ENCODE measurements at places on chromosomes 12 and 14.

DNA sequence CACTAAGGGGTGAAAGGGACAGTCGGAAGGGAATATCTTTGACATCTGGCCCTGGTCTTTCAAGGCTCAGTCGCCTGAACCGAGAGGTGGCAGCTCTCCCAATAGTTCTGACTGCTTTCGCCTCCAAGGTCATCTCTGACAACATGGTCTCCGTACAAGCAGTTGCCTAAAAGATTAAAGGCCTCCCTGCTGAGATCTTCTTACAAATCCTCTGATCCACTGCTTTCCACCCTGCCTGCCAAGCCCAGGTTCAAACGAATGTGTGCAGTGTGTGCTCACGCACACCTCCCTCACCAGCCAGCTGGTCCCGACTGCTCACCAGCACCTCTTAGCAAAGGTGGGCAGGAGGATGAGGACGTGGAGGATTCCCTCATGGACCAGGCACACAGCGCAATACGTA, 10.4 kb downstream of the B4GALNT3 start:
- no peak for DNase-seq

DNA sequence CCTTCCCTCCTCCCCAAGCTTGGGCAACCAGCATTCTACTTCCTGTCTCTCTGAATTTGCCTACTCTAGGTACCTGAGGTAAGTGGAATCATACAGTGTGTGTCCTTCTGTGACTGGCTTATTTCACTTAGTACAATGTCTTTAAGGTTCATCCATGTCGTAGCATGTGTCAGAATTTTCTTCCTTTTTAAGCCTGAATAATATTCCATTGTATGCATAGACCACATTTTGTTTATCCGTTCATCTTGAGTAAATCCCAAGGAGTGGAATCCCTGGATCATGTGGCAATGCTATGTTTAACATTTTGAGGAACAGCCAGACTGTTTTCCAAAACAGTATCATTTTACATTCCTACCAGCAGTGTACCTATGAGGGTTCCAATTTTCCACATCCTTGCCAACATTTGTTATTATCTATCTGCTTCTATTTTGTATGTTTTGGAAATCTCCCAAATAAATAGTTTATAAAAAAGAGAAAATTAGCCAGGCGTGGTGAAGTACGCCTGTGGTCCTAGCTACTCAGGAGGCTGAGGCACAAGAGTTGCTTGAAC, 12.4 kb downstream of the HSP90AA1 start:
- DNase-seq: no peak

DNA sequence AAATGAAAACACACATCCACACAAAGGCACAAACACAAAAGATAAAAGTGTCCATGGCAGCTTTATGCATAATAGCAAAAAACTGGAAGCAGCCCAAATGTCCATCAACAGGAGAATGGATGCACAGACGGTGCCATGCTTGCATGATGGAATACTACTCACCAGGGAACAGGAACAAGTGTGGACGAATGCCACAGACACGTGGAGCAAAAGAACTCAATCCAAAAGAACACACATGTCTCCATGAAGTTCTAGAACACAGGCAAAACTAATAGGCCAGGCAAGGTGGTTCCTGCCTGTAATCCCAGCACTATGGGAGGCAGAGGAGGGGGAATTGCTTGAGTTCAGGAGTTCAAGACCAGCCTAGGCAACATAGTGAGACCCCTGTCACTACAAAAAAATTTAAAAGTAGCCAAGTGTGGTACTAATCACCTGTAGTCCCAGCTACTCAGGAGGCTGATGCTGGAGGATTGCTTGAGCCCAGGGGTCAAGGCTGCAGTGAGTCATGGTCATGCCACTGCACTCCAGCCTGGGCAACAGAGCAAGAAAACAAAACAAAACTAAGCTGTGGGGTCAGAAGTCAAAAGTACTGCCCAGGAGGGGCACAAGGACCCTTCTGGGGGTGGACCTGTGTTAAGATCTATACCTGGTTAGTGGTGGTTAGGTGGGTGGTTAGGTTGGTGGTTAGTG, 7.3 kb upstream of the TMEM119 start:
- no peak for DNase-seq

DNA sequence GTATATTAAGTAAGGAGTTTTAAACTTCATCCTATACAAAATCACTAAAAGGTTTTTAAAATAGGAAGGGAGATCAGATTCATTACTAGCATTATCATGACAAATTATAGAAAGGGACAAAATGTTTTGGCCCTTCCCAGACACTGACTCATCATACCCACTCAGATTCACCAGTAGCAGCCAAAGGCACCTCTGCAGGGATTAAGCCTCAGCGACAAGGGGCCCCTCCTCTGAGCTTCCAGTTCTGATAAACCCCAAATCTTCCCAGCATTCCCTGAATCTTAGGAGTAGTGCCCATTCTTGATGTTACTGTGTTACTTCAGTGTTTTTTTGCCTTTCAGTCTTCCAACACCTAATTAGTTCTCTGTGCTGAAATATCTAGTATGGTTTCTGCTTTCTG, 14.5 kb downstream of the KRAS start:
- no peak for DNase-seq

- no peak for DNase-seq
These were observed 13.3 kb downstream of the STX2 start for GRCh38 chr12:130825771-130826150.

- DNase-seq: no peak
These were observed 203.0 kb downstream of the SNAPC1 start for GRCh38 chr14:61965030-61965745.
